ENCODE measurements at places on chromosomes 12 and 14.

DNA sequence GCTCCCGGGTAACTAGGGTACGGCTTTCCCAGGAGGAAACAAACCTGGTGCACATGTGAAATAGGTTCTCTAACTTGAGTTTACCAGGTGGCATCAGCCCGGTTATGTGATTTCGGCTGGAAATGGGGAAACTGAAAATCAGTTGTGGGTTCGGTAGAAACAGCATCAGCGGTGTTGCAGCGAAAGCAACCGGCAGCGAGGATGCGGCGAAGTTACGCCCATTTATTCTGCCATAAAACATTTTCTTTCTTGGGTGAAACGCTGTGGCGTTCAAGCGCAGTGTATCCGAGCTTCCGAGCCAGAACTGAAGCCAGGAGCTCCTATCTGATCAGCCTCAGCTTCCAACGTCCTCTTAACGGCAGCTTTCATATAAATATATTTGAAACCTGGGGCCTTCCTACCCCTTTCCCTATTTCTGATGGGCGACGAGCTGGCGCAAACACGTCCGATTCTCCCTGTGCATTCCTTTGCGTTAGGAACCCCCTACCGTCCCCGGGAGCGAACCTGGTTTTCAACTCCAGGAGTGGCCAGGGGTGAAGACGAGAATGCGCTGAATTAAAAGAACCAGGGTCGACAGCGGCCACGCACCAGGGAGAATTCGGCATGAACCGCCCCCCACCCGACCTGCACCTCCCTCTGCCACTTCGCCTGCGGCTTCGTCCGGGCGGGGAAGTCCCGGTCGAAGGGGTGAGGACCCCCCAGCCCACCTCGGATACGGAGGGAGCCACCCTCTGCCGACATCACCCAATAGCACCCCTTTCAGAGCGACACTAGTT lies 1.6 kb downstream of the DPF3 start:
- peak; percentile 37 for DNase-seq

DNA sequence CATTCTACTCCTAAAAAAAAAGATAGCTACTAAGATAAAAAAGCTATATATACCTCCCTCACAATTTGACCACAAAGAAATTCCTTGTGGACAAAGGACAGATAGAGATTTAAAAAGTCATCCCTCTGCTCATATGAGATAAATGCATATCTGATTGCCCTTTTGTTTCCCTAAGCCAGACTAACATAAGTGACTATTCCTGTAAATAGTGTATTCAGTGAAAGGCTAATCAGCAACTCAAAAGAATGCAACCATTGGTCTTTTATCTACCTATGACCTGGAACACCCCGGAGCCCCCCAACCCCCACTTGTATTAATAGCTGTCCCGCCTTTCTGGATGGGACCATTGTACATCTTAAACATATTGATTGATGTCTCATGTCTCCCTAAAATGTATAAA lies 6.3 kb upstream of the TMPO start:
- no peak for DNase-seq

- DNase-seq: no peak
These were observed 34.7 kb downstream of the TBX5 start for GRCh38 chr12:114371250-114371649.

DNA sequence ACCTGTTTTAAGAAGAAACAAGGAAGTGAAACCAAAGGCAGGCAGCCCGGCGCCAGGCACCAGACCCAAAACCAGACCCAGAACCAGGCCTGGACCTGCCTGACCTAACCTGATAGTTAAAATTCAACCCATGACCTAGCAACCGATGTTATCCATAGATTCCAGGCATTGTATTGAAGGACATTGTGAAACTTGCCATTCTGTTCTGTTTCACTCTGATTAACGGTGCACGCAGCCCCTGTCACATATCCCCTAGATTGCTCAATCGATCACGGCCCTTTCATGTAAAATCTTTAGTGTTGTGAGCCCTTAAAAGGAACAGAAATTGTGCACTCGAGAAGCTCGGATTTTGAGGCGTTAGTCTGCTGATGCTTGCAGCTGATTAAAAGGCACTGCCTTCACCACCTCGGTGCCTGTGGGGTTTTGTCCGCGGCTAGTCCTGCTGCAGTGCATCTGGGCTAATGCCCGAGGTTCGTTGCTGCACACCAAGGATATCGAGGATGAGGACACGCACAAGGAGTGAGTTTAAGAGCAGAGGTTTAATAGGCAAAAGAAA lies 262.5 kb upstream of the TMEM132C start:
- DNase-seq: no peak

GRCh38 chr12:31272607-31273225 lies 53.2 kb downstream of the SINHCAF start:
- no peak for DNase-seq

DNA sequence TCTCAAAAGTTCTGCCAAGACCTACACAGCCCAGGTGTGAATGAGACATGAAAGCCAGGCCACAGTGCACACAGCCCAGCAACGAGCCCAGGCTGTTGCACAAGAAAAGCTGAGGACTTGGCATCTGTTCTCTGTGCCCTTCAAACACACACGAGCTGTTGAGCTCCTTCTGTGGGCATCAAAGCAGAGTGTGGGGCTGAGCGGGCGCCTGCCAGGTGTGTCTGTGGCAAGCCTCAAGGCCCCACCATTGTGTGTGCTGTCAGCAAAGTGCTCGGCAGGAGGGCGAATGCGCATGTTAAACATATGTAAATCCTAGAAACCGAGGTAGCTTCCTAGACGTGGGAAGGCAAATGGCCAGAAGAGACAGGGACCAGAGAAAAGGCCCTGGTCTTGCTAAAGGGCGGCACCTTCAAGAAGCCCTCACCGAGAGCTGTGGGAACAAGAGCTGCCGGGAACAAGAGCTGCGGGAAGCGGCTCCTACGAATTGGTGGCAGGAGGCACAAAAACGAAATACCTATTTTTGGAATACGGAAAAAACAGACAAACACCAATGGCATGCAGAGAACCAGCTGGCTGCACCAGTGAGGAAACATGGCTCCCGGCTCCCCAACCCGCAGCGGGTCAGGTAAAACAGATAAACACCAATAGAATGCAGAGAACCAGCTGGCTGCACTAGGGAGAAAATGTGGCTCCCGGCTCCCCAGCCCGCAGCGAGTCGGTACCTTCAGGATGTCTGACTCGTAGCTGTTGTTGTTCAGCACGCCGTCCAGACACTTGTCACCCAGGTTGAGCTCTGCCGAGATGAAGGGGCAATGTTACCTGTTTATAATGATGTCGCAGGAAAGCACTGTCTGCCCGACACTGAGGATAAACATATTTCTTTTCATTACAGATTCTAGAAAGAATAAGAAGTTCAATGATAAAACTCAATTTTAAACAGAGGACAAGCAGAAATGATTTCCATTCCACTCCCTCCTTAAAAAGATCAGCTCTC lies 19.0 kb upstream of the GOLGA3 start:
- no peak for DNase-seq

- DNase-seq: no peak
These were observed 11.4 kb upstream of the CYP46A1 start for GRCh38 chr14:99672506-99673304.

- no peak for DNase-seq
These were observed 7.8 kb downstream of the NT5DC3 start for GRCh38 chr12:103833095-103833775.

DNA sequence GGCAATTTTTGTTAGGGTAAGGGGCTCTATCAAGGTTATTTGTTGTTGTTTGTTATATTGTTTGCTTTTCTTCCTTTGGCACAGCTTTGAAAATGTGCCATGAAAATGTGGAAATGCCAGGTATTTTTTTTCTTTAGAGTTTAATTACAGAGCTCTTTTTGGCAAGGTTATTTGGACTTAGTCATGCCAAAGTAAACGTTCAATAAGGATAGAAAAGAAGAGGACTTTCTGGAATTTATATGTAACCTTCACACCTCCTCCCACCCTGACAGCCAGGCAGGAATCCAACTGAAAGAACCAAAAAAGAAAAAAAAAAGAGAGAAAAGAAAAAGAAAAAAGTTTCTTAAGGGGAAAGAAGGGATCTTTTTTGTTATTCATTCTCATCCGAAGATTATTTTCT lies 217.8 kb downstream of the KITLG start:
- DNase-seq: no peak

DNA sequence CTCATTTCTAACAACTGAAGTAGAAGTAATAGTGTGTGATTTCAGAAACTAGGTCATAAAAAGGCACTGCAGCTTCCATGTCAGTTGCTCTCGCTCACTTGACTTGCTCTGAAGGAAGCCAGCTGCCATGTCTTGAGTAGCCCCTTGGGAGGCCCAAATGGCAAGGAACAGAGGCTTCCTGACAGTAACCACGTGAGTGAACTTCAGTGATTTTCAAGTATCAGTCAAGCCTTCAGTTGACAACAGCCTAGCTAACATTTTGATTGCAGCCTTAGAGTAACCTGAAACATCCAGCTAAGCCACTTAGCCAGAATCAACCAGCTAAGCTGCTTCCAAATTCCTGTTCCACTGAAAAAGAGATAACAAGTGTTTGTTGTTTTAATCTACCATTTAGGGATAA lies 26.7 kb downstream of the TOGARAM1 start:
- DNase-seq: no peak

GRCh38 chr12:22366181-22366580 lies 31.7 kb upstream of the ST8SIA1 start:
- DNase-seq: no peak

GRCh38 chr12:92156704-92157395 lies 11.2 kb upstream of the BTG1 start:
- DNase-seq: no peak

GRCh38 chr14:30753452-30753851 lies 120.9 kb upstream of the COCH start:
- no peak for DNase-seq

GRCh38 chr14:61661471-61662400 lies 33.6 kb upstream of the HIF1A start:
- DNase-seq: peak; percentile 55

DNA sequence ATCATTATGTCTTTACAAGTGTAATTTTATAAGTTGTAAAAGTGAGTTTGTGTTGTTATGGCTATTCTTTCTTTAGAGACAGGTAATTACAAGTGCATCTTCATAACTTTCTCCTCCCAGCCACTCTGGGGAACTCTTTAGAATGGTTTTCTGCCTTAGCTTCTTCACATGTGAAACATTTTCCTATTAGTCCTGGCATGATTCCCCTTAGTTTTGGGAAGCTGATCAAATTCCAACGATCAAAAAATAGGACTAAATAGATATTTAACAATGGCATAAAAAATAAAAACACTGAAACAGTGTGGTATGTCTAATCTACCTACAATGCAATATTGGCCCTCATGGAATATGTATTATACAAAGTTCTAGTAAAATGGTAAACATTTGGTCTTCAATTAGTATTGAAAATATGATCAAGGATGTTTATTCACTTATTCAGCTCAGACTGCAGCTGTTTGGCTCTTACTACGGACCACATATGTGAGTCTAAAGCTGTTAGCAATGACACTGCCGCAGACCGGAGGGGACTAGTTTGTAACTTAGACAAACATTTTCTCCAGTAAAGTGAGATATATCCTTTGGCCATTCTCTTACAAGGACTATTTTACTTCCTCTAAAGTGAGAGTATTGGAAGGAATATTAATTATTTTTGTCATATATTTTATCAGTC lies 890.8 kb upstream of the USP15 start:
- DNase-seq: no peak

- no peak for DNase-seq
These were observed 89.2 kb downstream of the NUAK1 start for GRCh38 chr12:106049546-106049945.

GRCh38 chr12:14156606-14157005 lies 175.2 kb upstream of the GRIN2B start:
- no peak for DNase-seq

DNA sequence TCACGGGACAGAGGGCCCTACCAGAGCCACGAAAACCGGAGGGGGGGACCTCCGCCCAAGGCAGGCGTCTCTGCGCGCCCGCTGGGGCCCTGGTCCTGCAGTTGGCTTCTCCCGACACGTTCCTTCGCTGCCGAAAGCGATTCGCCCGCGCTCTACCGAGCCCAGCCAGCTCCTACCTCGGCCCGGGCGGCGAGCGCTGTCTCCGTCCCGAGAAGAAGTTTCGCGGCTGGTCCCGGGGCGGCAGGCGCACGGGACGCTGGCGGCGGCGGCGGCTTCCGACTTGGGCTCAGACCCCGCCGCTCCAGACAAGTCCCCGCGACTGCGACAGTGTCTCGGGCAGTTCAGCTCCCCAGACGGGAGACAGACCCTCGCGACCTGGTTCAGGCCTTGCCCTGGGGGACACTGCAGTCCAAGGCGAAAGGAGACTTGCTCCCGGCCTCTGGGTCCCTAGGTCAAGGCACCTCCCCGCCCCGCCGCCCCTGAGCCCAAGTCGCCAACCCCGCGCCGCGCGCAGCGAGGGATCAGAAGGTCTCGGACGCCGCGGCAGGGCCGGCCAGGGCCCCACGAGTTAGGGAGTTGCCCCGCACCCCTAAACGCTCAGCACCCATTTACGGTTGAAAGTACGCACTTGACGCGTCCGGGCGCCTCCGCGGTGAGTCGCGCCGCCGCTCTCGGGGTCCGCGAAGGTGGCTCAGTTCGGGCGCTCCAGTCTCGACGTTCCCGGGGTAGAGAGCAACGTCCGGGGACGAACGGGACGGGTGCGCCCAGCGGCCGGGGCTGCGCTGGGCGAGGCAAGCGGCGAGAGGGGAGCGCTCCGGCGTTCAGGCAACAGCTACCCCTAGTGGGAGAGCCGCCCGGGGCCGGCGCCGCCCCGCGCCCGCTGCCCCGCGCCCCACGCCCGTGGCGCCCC lies 1.4 kb upstream of the DIO3 start:
- no peak for DNase-seq

DNA sequence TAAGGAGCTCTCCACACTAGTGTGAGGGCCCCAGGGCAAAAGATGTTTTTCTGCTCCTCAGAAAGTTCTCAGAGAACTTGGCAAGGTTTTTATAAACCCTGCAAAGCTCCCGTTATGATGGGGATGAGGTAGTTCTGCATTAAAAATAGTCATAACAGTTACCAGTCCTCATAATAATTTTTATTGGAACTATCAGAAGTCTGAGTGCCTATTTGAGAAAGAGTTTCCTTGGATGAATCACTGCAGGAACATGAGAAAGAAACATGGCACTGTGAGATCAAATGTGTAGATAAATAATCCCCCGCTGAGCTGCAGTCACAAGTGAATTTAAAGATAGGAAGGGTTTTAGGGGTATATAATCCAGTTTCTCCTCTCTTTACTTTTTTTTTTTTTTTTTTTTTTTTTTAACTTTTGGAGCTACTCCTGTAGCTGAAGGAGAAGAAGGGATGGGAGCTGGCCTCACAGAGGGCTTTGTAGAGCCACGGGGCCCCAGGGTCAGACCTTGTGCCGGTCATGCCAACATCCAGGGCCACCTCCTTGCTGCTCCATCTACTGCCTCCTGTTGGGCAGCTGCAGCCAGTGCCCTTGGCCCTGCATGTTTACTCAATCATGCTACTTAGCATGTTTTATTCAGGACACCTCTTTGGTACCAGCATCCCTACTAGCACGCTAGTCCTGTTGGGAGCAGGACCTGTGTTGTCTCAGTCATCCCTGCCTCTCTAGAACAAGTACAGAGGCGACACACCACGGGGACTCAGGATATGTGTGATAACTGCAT lies 39.5 kb downstream of the EVL start:
- DNase-seq: peak; percentile 60
